Type B pancreatic cell (in vitro differentiated cells): ENCODE measurements at places on chromosomes 11 and 22. TPM values are rescaled to one million over a fixed set of nuclear protein-coding genes. Genes with fewer than 3 reads are reported as not detected.

- no peak for DNase-seq
Observed at GRCh38 chr11:117861151-117862018, 15.1 kb downstream of the FXYD6 start.

- DNase-seq = no peak
Observed at GRCh38 chr22:38981992-38982927, at the start of gene APOBEC3B. TSS of gene APOBEC3B (plus strand) at chr22:38982347. CDS start at chr22:38982454, 107 bp downstream.

DNA sequence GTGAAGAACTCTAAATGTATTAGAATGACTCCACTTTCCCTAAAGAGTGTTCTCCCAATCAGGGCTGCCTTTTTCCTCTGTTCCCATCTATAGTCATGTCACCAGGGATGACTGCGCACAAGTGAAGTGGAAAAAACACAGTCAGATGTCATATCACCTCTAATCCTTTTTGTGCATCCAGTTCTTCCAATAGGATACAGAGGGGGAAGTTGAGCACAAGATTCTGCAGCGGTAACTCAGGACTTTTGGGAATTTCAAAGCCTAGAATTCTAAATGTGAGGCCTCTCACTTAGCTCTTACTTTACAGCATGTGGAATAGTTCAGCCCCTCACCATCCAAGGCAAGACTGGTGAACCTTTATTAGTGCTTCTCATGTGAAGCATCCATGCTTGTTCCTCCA is 602.6 kb downstream of the NTM start:
- DNase-seq = no peak

LRRC74B gene
- 0.65 TPM in 1 of 2 replicates, not detected in the other for total RNA-seq

PANX2 gene
- 3.0 and 9.3 TPM in 2 replicates for total RNA-seq

DNA sequence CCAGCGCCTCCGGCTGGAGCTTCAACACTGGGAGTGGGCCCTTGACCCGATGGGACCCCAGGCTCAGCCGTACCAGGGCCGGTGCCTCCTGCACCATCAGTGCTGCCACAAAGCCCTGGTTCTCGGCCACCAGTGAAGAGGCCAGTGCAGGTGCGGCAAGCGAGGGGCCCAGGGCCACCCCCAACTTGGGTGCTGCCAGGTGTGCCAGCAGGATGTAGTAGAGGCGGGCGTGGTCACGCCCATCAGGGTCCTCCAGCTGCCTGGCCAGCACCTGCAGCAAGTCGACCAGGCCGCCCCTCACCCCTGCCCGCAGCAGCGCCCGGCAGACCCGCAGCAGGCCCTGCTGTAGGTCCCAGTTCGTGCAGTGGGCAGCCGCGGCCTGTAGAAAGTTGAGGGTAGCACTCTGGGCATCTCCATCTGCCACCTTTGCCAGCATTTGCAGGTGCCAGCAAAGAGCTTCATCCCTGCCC is 2.3 kb downstream of the AP5B1 start:
- no peak for DNase-seq

NRGN gene
- total RNA-seq = 3.6 and 17.3 TPM in 2 replicates
